ENCODE measurements at places on chromosomes 3 and 15.

DNA sequence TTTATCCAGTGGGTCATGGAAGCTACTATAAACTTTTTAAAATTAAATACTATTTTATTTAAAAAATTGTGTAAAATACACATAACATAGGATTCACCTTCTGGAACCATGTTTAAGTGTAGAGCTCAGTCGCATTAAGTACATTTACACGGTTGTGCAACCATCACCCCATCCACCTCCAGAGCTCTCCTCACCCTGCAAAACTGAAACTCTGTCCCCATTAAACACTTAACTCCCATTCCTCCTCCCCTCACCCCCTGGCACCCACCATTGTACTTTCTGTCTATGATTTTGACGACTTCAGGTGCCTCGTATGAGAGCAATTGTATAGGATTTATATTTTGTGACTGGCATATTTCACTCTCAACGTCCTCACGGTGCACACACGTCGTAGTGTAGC, 70.7 kb downstream of the APBA2 start:
- DNase-seq = no peak

GRCh38 chr3:124569761-124570160, 160.5 kb upstream of the UMPS start:
- DNase-seq = no peak

DNA sequence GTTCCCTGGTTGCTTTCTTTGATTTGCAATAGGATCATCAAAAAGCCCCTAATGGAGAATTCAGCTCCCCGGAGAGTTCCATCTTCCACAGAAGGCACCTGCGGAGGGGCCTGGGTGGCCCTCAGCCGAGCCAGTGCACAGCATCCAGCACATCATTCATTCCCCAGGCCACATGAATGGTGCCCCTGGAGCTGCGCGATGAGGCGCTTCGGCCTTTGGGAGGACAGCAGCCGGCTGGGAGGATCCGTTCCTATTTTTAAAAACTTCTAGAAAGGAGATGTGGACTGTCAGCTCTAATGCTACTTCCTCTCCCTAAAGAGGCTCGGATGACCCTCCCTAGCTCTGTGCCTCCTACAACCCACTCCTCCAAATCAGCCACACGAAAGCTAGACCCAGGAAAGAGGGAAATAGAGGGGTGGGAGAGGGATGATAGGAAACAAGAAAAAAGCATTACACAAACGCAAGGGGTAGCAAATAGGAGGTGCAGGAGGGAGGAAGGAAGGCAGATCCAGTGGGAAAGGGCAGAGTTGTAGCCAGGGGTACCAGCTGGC, 20.3 kb downstream of the EHD4 start:
- no peak for DNase-seq

DNA sequence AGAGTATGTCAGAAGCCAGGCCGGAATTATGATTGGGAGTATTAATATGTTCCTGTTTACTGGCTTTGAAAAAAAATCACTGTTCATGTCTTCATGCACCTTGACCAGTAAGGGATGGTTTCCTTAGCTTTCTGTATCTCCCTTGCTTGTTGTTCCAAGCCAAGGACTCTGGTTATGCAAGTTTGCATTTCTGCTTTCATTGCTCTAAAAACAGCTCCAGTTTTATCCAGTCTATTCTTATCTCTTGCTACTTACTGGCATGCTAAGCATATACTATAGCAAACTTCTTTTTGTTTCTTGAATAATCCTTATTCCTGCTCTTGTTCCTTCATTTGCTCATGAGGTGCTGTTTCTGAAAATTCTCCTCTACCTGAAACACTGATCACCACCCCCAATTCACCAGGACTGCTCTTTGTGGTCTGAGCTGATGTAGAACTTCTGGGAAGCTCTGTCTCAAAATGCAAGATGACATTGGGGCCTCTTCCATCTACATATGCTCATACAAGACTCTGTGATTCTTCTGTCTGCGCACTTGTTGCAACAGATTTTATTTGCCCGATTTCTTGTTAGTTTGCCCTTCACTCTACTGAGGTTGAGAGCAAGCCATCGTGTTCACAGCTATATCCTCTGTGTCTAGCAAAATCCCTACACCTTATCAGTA, 173.0 kb downstream of the EBLN2 start:
- DNase-seq = no peak

DNA sequence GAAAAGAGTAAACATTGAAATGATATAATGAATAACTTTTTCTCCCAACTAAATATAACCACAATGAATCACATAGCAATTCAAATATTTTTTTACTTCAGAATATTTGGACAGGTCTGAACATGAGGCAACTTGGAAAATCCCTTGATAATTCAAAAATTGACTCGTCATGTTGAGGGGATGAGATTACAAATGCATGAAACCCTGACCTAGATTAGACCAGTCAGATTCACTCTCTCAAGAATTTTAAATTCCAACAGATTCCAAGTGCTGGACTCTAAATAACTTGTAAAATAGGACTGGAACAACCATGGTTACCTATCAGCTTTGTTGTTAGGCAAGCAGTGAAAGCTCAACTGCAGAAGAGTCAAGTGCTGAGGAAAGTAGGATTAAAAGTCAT, 317.5 kb downstream of the GBE1 start:
- DNase-seq = no peak

DNA sequence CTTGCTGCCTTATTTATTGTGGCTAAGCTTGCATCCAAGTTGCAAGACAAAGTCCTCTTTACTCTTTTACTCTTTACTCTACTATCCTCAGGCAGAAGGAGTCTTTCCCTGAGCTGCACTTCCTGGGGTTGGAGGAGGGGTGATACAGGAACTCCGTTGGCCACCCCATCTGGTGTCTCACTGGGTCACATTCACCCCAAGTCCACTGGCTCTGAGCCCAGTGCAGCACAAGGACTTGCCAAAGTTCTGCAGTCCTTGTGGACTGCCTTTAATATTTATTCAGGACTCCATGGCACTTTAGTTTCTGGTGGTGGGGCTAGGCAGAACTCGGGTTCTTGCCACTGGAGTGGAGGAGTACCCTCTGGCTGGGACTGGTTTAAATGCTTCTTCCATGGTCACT, 165.4 kb upstream of the KCNH8 start:
- DNase-seq = no peak

- DNase-seq = no peak
These were observed 691.3 kb downstream of the ZPLD1 start for GRCh38 chr3:103126115-103126514.

DNA sequence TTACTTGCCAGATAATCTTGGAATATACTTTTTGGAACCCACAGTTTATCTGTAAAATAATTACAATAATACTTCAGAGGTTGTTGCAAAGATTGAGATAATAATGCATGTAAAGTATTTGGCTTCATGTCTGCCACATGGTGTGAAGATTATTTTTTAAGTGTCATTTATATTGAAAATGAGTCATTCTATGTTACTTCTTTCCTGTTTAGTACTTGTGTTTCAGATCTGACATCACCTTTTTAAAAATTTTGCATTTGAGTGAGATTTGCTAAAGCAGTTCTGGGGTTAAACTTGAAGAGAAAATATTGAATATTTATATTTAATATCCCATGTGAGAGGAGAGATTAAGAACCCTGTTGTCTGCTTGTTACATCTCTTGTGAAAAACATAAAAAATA, 31.2 kb downstream of the IQGAP1 start:
- no peak for DNase-seq

DNA sequence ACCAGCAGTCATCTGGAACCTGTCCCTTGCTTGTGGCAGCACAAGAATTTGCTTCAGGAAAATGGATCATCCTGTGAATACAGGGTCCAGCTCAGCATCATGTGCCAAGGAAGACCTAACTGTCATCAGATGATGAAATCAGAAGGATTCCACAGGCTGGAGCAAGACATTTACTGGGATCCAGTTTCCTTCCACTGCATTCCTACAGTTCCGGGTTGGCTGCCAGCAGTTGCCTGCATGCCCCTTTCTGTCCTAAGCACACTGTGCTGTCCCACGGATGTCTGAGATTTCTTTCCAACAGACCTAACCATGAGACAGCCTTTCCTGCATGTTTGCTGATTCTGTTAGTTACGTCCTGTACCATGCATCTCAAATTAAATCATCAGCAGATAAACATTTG, 140.7 kb downstream of the IMPG2 start:
- DNase-seq = no peak

GRCh38 chr15:67091071-67091979, 25.9 kb downstream of the SMAD3 start:
- DNase-seq = peak; percentile 55

DNA sequence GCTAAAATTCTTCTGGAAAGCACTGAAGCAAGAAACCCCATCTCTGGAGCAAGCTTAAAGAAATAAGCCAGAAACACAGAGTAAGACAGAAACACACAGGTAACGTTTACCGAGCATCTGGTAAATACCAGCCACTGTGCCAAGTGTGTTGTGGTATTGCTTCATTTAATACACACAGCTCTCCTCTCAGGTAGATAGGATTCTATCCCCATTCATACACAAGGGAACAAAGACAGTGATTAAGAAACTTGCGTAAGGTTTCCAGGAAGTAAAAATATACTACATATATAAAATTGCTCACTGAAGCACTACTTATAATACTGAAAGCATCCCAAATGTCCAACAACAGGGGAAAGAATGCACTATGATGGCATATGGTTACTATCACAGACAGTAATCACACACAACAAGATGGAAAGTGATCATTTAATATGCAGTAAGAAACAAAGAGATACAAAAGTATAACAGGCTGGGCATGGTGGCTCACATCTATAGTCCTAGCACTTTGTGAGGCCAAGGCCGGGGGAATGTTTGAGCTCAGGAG, 27.5 kb downstream of the TAMM41 start:
- DNase-seq = no peak

DNA sequence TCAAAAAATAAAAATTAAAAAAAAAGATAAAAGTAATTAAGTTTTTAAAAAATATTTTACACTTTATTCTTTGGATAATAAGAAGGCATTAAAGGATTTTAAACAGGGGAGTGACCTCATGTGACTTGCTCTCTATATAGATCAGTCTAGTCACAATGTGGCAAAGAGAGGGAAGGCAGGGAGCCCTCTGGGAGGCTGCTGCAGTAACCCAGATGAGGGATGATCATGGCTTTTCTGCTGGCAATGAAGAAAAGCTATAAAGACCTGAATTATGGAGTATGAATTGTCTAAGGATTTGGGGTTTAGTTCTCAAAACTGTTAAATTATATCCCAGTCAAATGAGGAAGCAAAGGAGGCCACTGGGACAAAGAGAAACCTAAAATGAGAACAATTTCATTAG, 58.1 kb downstream of the SUMF1 start:
- no peak for DNase-seq

DNA sequence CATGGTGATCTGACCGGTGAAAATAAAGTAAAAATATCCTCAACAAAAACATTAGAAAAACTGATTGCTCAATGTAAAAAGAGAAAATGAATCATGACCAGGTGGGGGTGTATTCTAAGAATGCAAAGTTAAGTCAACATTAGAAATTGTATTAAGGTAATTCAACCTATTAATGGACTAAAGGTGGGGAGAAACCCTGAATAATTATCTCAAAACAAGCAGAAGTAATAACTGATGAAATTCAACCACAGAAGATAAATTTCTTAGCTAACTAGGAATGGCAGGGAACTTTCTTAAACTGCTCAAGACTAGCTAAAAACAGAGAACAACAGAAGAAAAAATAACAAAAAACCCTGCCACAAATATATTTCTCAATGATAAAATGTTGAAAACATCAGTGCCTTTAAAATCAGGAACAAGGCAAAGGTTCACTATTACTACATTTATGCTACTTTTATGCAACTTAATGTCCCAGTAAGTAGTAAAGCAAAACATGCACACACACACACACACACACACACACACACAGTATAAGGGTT, 204.4 kb upstream of the THBS1 start:
- DNase-seq = no peak

GRCh38 chr3:113097960-113098447, 107.2 kb downstream of the GTPBP8 start:
- no peak for DNase-seq

DNA sequence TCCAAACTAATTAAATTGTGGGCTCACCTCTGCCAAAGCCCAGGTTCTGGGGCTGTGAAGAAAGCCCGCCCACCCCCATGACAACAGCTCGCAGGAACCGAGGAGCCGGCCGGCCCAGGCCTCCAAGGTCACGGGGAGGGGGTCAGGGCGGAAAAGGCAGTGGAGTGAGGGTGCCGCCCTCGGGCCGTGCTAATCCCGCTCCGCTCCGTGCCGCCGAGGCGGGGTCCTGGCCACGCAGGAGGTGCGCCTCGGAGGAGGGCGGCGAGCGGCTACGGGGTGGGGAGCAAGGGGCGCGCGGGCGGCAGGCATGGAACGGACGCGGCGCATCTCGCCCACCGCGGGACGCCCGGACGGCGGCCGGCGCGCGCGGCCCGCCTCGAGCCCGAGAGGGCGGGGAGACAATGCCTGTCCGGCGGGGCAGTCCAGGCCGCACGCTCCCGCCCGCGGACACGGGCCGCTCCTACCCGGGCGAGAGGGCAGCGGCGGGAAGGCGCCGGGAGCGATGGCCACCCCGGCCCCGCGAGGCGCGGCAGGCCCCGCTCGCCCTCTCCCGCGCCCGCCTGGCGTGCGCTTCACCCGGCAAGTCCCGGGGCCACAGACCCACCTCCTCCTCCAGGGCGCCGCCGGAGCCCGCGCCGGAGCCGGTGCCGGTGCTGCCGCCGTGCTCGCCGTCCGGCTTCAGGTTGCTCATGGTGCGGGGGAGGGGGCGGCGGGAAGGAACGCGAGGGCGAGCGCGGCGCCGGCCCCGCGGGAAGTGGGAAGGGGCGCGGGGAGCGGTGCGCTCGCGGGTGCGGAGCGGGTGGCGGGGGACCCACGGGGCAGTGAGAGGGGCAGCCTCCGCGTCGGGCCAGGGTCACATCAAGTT, 528 bp downstream of the RBPMS2 start:
- DNase-seq = no peak

DNA sequence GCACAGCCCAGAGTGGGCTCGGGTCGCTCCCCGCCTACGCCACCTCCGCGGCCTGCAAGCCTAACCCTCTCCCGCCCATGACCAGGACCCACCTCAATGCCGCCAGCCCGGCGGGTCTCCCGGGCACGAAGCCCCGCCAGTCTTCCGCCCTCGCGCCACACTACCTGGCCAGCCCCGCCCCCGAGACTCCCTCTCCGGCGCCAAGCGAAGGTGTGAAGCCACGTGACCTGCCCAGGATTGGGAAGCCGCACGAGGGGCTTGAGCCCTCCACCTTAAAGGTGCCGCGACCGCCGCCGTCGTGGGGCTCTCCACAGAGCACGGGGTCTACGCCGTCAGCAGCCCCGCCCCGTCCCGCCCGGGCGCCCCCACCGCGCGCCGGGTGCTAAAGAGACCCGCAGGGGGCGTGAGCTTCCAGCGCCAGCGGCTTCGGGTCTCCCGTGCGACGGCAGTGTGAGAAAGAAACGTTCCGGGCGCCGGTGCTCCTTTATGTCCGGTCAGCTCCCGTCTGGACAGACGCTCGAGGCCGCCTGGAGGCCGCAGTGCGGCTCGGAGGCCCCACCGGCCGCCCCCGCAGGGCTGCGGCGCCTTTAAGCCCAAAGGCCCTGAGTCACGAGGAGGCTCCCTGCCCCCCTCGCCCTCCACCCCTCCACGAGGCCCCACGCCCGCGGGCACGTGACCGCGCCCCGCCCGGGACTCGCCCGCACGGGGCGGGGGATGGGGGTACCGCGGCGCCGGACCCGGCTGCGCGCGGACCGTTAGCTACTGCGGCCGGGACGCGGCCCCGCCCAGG, at the start of gene CPEB1:
CPEB1 (minus strand) TSS at position 319 of the 790 bp plus-strand sequence. CDS start 18,904 bp downstream, outside the sequence.
- peak; percentile 17 for DNase-seq

- DNase-seq = no peak
These were observed 69.9 kb downstream of the EPHB3 start for GRCh38 chr3:184631472-184631861.
